ENCODE measurements at places on chromosomes 7 and 10. TPM values are rescaled to one million over a fixed set of nuclear protein-coding genes. Genes with fewer than 3 reads are reported as not detected.

DNA sequence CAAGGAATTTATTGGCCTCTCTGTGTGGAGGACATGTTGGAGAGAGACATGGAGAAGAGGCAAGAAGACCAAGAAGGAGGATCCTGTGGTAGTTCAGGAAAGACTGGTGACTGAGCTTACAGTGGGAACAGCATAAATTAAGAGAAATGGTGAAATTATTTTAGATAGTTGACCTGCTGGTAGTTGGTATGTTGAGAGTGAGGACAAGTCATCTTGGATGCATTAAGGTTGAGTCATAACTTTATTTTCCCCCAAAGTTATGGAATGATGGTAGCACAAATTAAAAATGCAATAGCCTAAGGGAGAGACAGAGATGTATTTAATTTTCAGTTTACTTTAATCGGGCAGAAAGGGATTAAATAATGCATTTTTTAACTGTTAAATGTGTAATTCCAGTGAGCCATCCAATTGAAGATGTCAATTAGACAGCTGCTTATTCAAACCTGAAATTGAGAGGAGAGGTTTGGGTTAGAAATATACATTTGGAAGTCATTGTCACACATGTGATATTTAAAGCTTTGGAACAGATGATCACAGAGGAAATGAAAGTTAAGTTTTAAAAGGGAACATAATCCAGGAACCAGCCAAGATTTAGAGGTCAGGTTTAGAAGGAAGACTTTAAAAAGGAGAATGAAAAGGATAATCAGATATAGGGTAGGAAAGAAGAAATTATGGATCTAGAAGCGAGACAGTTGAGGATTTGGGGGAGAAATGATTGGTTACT is 80.6 kb downstream of the DGKB start:
- no peak overlapping the region for H3K4me3 ChIP-seq

DNA sequence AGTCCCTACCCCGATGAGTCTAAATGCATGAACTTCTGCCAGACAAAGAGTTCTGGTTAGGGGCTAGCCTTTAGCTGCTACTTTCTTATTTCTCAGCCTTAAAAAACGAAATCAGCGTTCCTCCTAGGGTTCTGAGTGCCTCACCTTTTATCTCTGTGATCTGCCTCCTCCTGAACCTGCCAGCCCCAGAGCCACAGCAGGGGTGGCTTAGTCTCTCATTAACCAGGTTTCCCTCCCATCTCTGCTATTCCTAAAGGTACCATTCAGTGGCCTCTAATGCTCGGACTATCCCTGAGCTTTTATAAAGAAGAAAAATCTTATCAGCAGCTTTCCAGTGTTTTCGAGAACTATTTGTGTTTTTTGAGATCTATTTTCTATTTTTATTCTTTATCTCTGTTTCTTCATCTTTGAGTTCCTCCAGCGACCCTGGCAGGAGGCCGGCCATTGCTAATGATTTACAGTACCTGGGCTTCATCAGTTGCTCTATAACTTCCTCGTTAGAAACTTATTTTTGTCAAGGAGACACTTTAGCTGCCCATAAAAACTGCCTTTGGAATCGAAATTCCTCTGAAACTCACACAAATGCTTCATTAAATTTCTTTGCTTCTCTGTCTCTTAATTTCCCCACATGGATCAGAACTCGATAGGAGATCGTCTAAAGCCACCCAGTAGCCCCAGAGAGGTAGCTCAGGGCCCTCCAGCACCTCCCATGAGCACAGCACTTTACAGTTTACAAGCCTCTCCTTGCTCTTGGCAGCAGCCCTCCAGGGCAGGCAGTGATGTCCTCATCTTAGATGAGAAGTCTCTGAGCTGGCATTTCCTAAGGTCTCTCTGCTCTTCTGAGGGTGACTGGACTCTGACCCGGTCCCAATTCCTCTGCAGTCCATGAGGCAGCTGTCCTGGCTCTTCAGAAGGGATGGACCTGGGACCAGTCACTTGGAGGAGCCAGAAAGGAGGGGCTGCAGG is 149.1 kb downstream of the EBF3 start:
- H3K4me1 ChIP-seq = peaks cover 7% of the 10 kb centered on the region
- no peaks in the 10 kb centered on the region for H3K27me3 ChIP-seq
- no peak overlapping the region for H3K27ac ChIP-seq
- DNase-seq = no peak

DNA sequence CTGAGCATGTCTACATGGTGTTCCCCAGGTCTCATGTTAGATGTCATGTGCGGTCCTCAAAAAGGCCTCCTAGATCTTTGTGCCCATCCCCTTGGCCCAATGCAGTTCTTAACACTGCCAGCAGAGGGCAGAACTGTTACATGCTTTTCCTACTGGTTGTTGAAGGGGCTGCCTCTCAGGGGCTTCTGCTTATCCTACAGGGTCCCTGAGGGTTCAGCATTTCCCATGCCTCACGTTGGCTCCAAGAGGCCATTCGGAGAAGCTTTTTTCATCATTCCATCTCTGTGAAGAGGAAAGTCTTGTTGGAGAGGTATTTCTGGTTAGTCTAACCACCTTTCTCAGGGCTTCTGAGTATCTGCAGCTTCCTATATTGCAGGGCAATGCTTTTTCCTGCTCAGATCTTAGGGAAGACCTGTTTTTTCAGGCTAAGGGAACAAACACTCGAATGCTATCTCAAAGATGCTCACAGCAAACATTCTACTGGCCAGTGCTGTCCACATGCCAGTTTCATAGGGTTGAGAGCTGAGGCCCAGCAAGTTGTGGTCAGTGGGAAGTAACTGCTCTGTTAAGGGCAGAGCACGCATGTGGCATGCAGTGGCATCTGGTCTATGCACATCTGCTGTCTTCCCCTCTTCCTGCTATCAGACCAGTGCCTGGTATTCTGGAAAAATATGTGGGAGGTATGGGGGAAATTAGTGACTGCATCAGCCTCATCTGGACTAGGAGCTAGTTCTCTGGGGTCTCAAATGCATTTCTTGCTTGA is 31.5 kb downstream of the MBL2 start:
- H3K27ac ChIP-seq = no peak overlapping the region
- peaks cover 6% of the 10 kb centered on the region for H3K4me1 ChIP-seq
- peak; percentile 64 for DNase-seq
- no peaks in the 10 kb centered on the region for H3K27me3 ChIP-seq
- H3K4me3 ChIP-seq = no peak overlapping the region

The CFAP69 gene
- total RNA-seq = 3.7 TPM

- H3K4me1 ChIP-seq = peaks cover 7% of the 10 kb centered on the region
- peaks cover 24% of the 10 kb centered on the region for H3K36me3 ChIP-seq
- no peak for DNase-seq
- H3K4me3 ChIP-seq = no peak overlapping the region
These were observed 38.4 kb upstream of the ANAPC16 start for GRCh38 chr10:72177454-72177853.

The IKZF1 gene
- total RNA-seq = not detected

- H3K36me3 ChIP-seq = no peaks in the 10 kb centered on the region
- H3K4me1 ChIP-seq = peaks cover 12% of the 10 kb centered on the region
These were observed 408.0 kb downstream of the HGF start for GRCh38 chr7:81361769-81362312.

GRCh38 chr7:73704640-73705550 is 14.6 kb downstream of the STX1A start:
- H3K36me3 ChIP-seq = peaks cover 46% of the 10 kb centered on the region
- peak overlapping the region; percentile 13 for H3K27ac ChIP-seq
- no peaks in the 10 kb centered on the region for H3K27me3 ChIP-seq
- H3K4me1 ChIP-seq = peaks cover 20% of the 10 kb centered on the region
- no peak overlapping the region for H3K4me3 ChIP-seq

- H3K27ac ChIP-seq = no peak overlapping the region
- DNase-seq = no peak
- no peak overlapping the region for H3K4me3 ChIP-seq
These were observed 46.5 kb downstream of the MALSU1 start for GRCh38 chr7:23345601-23346000.

The CPA2 gene
- total RNA-seq = not detected

GRCh38 chr10:124458889-124459288 is 2.7 kb upstream of the LHPP start:
- H3K27me3 ChIP-seq = peaks cover 26% of the 10 kb centered on the region
- no peaks in the 10 kb centered on the region for H3K36me3 ChIP-seq
- H3K4me1 ChIP-seq = peaks cover 6% of the 10 kb centered on the region
- DNase-seq = no peak
- H3K4me3 ChIP-seq = no peak overlapping the region

The SLC16A12 gene
- 0.09 TPM for total RNA-seq

- DNase-seq = no peak
- H3K27ac ChIP-seq = no peak overlapping the region
- H3K4me1 ChIP-seq = no peaks in the 10 kb centered on the region
- peaks cover 22% of the 10 kb centered on the region for H3K27me3 ChIP-seq
- H3K36me3 ChIP-seq = no peaks in the 10 kb centered on the region
These were observed 88.6 kb downstream of the PTPRN2 start for GRCh38 chr7:158499082-158499455.

- peak; percentile 45 for DNase-seq
- H3K4me1 ChIP-seq = peaks cover 17% of the 10 kb centered on the region
- peak overlapping the region; percentile 80 for H3K4me3 ChIP-seq
- H3K27ac ChIP-seq = peak overlapping the region; percentile 23
These were observed 581 bp downstream of the FAM3C start for GRCh38 chr7:121395494-121395960.

- H3K27me3 ChIP-seq = no peaks in the 10 kb centered on the region
- H3K36me3 ChIP-seq = no peaks in the 10 kb centered on the region
- no peak for DNase-seq
- H3K4me1 ChIP-seq = no peaks in the 10 kb centered on the region
These were observed 1570.6 kb upstream of the LRRTM3 start for GRCh38 chr10:65355141-65355680.

DNA sequence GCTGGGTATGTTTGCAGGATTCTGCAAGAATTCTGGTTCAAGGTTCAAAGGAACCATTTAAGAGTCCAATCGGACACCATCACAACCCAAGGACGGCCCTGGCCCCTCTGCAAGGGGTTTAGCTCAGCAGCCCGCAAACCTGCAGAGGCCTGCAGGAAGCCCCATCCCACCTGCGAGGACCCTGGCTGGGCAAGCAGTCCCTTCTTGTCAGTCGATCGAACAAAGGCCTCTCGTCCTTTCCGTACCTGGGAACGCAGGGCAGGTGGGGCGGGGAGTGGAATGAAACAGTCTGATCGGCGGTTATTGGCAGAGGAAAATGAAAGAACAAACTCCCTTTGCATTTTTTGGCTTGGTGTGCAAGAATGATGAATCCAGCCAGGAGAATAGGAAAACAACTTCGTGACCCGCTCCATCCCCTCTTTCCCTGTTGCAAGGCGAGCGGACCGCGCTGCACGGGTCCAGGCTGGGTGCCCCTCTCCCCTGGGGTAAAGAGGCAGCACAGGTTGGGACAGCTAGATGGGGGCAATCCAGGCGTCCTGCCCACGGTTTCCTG is 73.7 kb downstream of the INSIG1 start:
- H3K4me1 ChIP-seq = no peaks in the 10 kb centered on the region
- H3K36me3 ChIP-seq = no peaks in the 10 kb centered on the region
- DNase-seq = no peak
- no peak overlapping the region for H3K27ac ChIP-seq
- H3K27me3 ChIP-seq = peaks cover 29% of the 10 kb centered on the region

The INSYN2A gene
- 0.07 TPM for total RNA-seq

The GOLGA7B gene
- not detected for total RNA-seq

DNA sequence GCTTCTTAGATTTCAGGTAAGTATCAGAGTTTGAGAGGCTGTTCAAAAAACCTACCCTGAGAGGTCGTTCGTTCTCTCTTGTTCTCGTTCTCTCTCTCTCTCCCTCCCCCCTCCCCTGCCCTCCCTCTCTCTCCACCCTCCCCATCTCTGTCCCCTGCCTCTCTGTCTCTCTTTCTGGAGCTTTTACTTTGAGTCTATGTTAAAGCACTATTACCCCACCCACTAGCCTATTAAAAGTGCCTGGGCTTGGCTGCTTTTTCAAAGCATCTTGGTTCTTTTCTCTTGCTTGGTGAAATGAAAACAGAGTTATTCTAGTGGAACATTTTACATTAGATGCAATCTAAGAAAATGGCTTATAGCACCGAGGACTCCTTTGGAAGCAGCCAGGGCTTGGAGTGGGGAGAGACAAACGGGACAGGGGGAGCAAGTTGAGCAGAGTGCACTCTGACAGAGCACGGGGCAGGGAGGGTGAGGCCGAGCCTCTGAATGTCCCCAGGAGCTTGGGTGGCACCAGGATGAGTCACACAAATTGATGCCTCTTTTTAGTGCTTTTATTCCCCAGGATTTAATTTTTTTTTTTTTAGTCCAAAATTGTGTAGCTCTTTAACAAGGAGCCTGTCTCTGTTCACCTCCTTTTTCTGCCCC is 134.3 kb downstream of the CFAP58 start:
- H3K4me3 ChIP-seq = no peak overlapping the region
- no peaks in the 10 kb centered on the region for H3K36me3 ChIP-seq
- no peak for DNase-seq
- no peaks in the 10 kb centered on the region for H3K27me3 ChIP-seq
- peak overlapping the region; percentile 5 for H3K27ac ChIP-seq

DNA sequence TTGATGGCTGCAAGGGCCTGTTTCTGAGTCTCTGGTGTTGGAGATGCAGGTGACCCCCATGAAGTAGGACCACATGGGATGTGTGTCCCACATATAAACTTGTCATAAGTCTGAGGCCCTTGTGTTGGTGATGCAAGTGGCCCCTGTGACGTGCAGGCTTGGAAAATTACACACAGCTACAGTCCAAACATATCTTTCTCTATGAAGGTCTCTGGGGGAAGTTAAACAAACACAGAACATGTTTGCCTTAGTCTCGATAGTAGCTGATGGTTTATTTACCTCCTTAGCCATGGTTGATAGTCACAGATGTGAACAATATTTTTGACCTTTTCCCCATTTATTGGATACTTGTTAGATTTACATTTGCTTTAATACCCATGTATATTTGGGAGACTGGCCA is 64.7 kb downstream of the ADCY1 start:
- H3K27ac ChIP-seq = no peak overlapping the region
- peaks cover 52% of the 10 kb centered on the region for H3K27me3 ChIP-seq
- no peak for DNase-seq
- H3K4me1 ChIP-seq = no peaks in the 10 kb centered on the region
- H3K36me3 ChIP-seq = no peaks in the 10 kb centered on the region
- no peak overlapping the region for H3K4me3 ChIP-seq

- H3K36me3 ChIP-seq = no peaks in the 10 kb centered on the region
- H3K27me3 ChIP-seq = peaks cover 10% of the 10 kb centered on the region
- no peak overlapping the region for H3K27ac ChIP-seq
- no peak for DNase-seq
- H3K4me3 ChIP-seq = no peak overlapping the region
- no peaks in the 10 kb centered on the region for H3K4me1 ChIP-seq
These were observed 861.1 kb upstream of the ZWINT start for GRCh38 chr10:57222129-57222528.

DNA sequence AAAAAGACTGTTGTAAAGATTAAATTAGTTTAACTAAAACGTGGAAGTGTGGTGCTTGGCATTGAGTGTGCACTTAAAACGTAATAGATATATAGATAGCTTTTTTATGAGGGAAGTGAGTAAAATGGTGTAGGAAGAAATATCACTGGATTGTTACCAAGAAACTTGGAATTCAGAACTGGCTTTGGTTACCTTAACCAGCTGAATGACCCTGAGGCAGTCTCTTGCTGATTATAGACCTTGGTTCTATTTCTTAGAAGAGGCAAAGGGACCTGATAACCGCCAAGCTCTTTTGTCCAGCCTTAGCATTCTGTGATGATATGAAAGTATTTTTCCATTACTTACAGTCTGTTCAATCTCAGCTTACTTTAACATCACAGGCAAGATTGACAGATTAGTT is 3.8 kb downstream of the REEP3 start:
- no peak overlapping the region for H3K4me3 ChIP-seq
- H3K27me3 ChIP-seq = no peaks in the 10 kb centered on the region
- H3K36me3 ChIP-seq = peaks cover 15% of the 10 kb centered on the region
- no peak for DNase-seq
- no peak overlapping the region for H3K27ac ChIP-seq

The HDAC9 gene
- 11.3 TPM for total RNA-seq
